ENCODE measurements at places on chromosomes 13 and 19.
A peak's percentile ranks its signal among the peaks of the same experiment; 100 is the strongest.

GRCh38 chr13:53137779-53138178, 109.2 kb downstream of the OLFM4 start:
- no peak for DNase-seq

GRCh38 chr13:59542303-59542702, 621.4 kb downstream of the DIAPH3 start:
- DNase-seq: no peak

- peak; percentile 47 for DNase-seq
These were observed 4.5 kb upstream of the EPSTI1 start for GRCh38 chr13:42996584-42996983.

DNA sequence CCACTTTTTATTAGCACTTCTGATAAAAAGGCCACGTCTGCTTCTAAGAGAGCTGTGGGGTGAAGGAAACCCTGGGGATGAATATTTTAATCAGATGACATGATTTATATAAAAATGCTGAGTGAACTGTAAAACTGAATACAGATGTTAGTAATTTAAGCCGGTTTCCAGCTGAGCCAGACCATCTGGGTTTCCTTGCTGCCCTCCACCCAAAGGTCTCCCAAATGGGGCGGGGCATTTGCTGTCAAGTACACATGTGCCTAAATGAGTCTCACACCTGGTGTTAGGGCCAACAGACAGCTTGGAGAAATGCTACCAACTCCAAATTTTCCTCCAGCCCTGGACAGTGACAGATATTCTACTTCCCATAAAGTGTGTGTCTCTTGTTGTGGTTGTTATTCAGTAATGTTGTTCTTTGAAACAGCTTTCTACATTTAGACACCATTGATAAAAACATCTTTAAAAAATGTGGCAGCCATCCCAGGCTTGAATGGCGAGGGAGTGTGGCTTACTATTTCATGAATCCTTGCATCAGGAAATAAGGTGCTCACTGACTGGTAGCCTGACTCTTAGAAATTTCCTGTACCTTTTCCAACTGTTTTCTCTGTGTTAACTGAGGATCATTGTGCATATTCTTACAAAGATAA, 350.4 kb downstream of the MTUS2 start:
- DNase-seq: no peak

GRCh38 chr19:11164879-11165406, 9.4 kb upstream of the SPC24 start:
- no peak for DNase-seq
